ENCODE measurements at places on chromosomes 2 and 18.

GRCh38 chr2:217740178-217740577 lies 262.6 kb downstream of the TNS1 start:
- no peak for DNase-seq

GRCh38 chr18:3256693-3257626 lies 5.0 kb upstream of the MYL12B start:
- DNase-seq, result no peak

DNA sequence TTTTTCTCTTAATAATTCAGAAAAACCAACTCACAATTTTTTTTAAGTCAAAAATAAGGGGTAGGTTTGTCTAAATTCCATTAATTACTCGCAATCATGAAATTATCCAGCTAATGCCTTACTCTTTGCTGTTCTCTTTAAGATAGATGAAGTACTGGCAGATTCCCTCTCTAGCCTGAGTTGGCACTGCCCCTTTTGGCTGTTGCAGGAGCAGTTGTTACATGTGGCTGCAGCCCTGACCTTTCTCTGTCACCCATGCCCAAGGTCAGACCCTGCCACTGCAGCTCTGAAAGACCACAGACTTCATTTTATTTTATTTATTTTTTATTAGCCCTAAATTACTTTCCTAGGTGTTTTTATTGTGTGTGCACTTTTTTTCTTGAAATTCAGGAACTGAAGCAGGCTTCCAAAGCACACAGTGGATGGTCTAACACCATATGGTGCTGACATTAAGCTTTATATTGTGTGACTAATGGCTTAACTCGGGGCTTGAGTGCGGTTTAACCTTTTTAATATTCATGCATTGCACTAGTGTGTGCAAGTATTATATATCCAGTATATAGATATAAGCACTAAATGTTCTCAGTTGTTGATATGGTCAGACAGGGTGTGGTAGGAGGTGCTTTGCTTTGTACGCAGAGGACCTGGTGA lies 313.0 kb downstream of the CDH2 start:
- DNase-seq, result no peak

DNA sequence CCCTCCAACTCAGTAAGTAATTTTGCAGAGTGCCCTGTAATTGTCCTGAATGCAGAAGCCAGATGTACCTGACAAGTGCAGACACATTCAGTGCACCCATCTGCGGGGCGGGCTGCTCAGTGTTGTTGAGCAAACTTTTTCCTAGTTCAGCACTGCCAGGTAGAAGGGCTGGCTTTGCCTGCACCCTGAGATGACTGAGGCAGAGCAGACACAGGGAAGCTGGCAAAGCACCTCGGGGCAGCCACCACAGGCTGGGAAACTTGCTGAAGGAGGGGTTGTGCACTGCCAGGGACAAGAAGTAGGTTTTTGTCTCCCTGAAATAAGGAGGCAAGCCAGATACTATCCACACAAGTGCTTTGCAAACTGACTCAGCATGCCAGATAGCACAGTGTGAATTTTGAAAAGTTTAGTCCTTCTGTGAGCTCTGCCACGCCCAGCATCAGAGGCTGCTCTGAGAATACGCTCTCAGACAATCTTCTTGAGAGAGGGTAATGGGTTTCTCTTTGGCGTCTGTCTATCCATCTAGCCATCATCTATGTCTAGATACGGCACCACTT lies 62.3 kb downstream of the SOWAHC start:
- DNase-seq, result no peak

- DNase-seq, result no peak
Measured at GRCh38 chr2:227822416-227823003, 8.9 kb downstream of the CCL20 start.

DNA sequence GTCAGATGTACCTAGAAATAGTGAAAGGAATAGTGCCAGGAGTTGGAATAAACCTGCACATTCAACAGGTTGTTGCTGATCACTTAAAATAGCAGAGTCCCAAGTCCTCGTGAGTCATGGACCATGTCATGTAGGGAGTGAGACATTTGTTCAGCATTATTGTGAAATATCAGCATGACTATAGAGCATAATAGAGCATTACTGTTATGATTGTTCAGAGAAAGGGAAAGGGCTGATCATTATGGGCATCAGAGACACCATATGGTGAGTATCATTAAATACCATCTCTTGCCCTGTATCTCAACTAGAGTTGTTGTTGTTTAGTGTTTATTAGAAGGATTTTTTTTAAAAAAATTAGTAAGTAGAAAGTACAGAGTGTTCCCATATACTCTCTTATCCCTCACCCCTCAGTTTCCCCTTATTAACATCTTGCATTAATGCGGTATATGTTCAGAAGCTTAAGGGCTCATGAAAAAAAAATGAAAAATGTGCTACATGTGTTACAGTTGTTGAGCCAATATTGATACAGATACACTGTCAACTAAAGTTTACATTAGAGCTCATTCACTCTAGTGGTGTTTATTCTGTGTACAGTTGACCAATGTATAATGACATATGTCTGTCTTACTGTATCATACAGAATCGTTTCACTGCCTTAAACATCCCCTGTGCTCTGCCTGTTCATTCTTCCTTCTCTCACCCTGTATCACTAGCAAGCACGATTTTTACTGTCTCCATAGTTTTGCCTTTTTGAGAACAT lies 5.7 kb downstream of the ELAC1 start:
- DNase-seq, result no peak

GRCh38 chr2:120596990-120597594 lies 138.6 kb upstream of the GLI2 start:
- DNase-seq, result no peak

DNA sequence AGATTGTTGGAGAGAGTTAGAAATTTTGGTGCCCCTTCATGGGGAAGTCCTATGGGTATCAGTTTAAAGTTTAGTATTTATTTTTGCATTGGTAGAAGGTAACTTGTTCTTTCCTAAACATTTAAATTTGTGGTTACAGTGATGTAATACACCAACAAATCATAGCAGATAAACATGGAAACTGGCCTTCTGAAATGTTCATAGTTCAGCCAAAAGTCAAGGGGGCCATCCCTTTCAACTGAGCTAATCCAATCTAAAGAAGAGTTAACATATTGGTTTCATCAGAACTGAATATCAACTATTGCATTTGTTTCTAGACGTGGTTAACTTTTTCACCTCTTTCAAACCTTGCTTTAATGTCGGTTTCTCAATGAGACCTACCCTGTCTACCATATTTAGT lies 46.3 kb downstream of the PPP1R1C start:
- DNase-seq, result no peak

- DNase-seq, result no peak
Measured at GRCh38 chr2:119681868-119682220, 2.8 kb downstream of the TMEM177 start.

DNA sequence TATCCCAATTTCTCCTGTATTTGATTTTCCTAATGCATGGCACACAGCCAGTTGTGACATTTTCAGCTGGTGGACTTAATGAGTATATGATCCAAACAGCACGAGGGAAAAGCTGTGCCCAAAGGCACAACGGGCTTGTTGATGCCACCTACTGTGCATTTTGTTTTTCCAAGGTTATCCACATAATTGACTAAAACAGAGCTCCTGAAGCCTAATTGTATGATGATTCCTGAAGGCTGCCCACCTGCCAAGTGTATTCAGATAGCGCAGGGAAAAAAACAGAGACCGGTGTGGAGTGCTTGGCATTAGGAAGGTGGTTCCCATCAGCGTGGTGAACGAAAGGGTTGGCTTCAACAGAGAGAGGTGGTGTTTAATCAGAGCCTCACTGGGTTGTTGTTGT lies 14.9 kb downstream of the RBMS1 start:
- no peak for DNase-seq

GRCh38 chr18:36316246-36316645 lies 18.7 kb downstream of the FHOD3 start:
- DNase-seq, result no peak

DNA sequence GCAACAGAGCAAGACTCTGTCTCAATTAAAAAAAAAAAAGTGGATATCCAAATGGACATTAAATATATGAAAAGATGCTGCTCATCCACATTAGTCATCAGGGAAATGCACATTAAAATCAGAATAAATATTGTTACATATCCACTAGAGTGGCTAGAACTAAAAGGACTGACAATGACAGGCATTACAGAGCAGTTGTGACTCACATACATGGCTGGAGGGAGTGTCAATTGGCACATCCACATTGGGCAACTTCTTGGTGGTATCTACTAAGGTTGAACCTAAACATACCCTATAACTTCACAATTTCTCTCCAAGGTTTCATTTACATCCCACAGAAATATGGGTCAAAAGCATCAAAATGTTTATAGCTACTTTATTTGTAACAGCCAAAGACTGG lies 14.0 kb upstream of the DNER start:
- no peak for DNase-seq

DNA sequence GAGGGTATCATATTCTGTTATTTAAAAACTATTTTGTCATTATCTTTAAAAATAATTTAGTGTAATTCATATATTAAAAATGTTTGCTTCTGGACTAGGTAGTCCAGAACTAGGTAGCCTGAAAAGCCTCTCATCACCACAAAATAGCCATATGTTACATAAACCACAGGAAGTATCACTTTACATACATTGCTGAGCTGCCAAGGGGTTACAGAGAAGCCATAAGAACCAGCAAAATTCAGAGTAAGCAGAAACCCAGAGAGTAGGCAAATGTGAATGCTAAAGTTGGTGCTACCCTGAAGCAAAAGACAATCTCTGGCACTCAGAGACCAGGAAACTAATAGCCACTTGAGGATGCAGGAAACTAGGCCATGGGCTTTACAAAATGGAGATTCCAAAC lies 60.9 kb downstream of the LOXHD1 start:
- no peak for DNase-seq
